ENCODE measurements at places on chromosomes 5 and 9. TPM values are rescaled to one million over a fixed set of nuclear protein-coding genes. Genes with fewer than 3 reads are reported as not detected.

TRPM3 gene
- not detected for total RNA-seq

FGF10 gene
- total RNA-seq = not detected

DNA sequence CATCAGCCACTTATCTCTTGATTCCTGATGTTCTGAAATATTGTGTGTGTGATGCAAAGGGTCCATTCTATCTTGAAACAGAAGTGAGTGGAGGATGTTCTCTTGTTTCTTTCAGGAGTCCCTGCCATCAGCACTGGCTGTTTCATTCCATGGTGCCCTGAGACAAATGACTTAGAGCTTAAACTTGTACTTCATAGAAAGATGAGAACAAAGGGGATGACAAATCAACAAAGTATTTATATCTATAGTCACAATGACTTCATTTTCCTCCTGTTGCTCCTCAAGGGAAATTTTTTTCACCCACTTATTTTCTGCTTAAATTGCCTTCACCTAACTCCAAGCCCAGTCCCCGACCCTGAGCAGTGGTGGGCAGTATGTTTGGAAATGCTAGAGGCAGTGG, 171.6 kb downstream of the TARS1 start:
- DNase-seq = no peak

- no peak for DNase-seq
Measured at GRCh38 chr9:121283856-121284732, 16.1 kb downstream of the GSN start.

- DNase-seq = no peak
Measured at GRCh38 chr5:112196584-112196983, 222.5 kb downstream of the EPB41L4A start.

GRCh38 chr5:144202072-144202471, 31.4 kb downstream of the KCTD16 start:
- DNase-seq = no peak

DOCK2 gene
- total RNA-seq = 1.4 TPM

OR13D1 gene
- not detected for total RNA-seq

DNA sequence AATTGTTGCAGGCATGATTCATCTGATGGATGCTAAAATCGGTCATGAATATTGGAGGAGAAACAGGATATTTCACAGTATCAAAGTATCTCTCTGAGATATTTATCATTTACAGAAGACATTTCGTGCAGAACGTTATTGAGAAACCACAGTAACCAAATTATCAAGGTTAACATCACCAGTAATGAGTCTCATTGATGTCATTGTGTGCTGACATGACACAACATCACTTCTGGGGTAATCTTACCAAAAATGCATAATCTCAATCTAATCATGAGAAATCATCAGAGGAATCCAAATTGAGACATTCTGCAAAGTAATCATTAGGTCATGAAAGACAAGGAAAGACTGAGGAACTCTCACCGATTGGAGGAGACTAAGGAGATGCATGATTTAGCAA, 42.7 kb downstream of the C5orf22 start:
- no peak for DNase-seq

LCN12 gene
- 2.5 TPM for total RNA-seq

C9orf153 gene
- total RNA-seq = not detected

DNA sequence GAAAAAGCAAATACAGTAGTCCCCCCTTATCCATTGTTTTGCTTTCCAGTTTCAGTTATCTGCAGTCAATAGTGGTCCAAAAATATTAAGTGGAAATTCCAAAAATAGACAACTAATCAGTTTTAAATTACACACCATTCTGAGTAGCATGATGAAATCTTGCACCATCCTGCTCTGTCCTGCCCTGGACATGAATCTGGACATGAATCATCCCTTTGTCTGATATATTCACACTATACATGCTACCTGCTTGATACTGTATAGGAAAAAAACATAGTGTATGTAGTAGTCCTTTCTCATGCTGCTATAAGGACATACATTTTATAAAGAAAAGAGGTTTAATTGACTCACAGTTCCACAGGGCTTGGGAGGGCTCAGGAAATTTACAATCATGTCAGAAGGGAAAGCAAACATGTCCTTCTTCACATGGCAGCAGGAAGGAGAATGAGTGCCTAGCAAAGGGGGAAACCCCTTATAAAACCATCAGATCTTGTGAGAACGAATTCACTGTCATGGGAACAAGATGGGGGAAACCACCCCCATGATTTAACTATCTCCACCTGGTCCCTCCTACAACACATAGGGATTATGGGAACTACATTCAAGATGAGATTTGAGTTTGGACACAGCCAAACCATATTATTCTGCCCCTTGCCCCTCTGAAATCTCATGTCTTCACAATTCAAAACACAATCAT, 153.9 kb downstream of the ARRDC3 start:
- no peak for DNase-seq

DNA sequence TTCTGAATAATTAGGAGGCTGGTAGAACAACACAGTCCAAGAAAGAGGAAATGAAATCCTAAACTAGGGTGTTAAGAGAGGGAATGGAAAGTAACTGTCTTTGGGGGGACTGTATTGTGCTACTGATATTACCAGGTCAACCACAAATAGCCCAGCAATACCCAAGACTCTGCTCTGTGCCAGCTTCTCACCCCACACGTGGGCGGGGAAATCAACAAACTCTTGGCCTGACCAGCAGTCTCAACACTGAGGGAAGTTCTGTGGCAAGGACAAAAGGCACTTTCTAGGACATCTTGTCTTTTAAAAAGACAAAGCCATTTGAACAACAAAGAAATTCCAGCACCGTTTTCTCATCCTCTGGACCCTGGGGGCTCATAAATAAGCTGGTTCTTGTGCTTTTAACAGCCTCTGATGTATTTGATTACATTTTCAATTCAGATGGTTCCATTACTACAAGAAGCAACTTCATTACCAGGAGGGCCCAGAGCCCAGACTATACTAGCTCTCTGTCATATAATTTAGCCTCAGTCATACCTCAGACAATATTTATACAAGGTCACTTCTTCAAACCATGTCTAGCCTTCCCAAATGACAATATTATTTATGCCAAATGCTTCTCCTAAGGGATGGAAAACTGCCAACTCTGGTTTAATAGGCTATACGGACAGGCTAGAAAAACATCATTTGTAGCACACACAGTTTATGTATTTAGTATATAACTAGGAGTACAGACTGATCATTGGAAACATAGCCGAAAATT, 297.8 kb downstream of the CWC27 start:
- DNase-seq = no peak
